Suppressor macrophage (primary cell): ENCODE measurements at places on chromosomes 7 and 10.
A peak's percentile ranks its signal among the peaks of the same experiment; 100 is the strongest.

GRCh38 chr7:30760514-30761213 lies 8.7 kb downstream of the INMT start:
- no peak for DNase-seq

GRCh38 chr10:25294032-25294926 lies 119.5 kb downstream of the GPR158 start:
- DNase-seq: no peak

DNA sequence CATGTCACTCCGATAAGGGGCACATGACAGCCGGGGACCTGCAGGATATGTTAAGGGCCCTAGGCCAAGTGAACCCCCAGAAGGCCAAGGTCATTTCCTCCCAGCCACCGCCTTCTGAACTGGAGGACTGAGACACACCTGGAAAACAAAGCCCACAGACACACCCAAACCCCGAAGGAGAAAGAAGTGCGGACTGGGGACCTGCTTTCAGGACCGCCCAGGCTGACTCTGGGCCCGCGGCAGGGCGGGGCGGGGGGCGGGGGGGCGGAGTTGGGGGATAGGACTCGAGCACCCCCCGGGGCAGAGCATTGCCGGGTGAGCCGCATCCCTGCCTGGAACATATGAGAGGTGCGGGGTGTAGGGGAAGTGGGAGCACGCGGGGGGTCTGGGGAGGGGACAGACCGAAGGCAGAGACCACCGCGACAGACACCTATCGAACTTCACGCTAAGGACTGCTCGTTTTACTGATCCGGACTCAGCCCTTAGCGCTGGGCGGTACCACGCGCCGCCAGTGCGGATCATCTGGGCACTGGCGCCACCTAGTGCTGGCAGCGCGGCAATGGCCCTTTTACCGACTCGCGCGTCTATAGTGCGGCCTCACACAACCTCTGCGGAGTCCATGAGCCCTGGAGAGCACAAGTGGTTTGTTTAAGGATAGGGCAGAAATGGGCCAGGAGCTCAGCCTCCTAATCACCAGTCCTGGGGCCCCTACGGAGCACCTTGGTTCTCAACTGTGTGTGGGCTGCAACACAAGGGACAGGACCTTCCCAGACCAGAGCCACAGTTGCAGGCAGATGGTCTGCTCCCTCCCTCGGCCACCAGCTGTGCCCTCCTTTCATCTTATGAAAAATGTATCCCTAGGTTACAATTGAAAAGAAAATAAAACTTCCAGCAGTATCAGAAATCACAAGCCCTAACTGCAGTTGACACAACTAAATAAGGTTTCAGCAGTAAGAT lies 157.6 kb downstream of the HERPUD2 start:
- peak; percentile 76 for DNase-seq

GRCh38 chr10:33092596-33092995 lies 134.6 kb upstream of the ITGB1 start:
- DNase-seq: no peak
